Mucosa of descending colon (tissue), 3 donors: ENCODE measurements at places on chromosomes 2 and 18.

DNA sequence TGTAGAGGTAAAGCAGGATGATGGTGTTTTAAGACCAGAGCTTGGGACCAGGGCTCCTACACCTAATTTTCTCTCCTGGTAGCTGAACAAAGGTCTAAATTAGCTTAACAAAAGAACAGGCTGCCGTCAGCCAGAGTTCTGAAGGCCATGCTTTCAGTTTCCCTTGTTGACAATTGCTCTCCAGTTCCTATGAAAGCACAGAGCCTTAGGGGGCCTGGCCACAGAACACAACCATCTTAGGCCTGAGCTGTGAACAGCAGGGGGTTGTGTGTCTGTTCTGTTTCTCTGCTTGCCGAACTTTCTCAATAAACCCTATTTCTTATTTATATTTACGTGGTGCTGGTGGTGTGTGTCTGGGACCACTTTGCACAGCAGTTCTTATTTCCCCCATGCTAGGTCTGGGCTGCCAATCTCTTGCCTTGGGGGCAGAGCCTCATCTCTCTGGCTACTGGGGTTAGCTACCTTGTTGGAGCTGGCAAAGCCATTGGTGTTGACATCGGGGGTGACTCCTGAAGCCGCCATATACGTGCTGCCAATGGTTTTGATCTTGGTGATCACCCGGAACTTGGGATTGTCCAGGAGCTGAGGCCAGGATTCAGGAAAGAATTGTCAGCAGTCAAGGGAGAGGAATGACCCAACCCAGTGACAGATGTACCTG lies 29.0 kb downstream of the CENPO start:
- no peak for DNase-seq

DNA sequence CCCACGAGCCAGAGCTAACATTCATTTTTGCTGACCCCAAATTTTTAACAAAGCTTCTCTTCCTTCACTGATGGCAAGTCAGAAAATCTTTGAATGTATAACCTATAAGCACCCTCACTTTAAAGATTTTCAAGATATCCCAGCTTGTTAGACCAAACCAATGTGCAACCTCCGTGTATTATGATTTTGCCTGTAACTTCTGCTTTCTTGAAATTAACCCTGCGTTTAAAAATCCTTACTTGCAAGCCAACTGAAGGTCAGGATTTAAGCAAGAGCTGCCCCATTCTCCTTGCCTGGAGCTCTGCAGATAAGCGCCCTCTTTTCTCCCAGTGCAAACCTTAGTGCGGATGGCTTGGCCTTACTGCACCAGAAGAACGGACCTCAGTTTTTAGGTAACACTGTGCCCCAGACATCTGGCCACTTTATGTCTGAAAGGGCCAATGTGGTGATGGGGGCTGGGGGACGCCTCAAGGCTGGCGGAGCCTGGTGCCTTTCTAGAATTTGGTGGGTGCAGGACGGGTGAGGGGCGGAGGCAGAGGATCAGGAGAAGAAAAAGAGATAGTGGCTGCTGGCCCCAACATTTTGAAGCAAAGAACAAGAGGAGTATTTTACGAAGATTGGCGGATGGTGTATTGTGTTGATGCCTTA lies 805 bp upstream of the TNFRSF11A start:
- DNase-seq, result no peak

DNA sequence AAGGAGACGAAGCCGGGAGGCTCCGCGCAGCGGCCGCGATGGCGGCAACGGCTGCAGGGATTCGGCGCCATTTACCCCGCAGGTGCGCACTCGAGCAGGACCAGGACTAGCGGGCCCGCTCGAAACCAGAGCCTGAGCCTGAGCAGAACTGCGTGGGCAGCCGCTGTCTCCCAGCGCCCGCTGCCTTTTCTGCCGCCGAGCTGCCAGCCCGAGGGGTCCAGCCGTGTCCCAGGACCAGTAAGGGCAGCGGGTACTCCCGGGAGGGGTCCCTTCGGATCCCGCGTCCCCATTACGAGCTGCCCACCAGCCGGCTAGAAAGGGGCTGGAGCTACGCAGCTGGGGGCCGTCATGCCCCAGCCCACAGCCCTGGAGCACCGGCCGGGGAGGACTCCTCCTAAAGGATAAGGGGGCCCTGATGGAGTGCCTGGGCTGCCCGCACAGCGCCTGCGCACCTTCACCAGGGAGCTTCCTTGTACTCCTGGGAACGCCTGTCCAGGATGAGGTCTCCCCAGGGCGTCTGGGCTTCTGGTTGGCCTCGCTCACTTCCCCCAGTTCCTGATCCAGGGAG lies 9.9 kb downstream of the ALPP start:
- DNase-seq, result no peak

DNA sequence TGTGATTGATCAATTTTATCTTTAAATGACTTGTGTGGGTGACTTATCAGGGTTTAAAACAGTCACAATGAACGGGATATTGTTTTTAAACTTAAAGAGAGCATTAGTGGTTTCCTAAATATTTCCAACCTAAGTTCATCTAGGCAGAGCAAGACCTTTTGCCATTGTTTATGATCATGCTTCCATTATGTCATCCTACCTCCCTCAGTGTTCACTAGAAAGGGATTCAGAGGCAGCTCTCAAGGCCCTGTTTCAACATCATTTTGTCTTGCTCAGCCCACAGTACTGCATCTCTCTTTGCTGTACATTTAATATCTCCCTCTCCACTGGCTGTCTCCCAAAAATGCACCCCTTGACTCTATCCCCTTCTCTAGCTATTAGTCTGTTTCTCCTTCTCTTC lies 21.5 kb upstream of the PELI1 start:
- DNase-seq, result no peak

- peak; percentile 8 for DNase-seq
These were observed 787 bp downstream of the ERBB4 start for GRCh38 chr2:212537726-212538304.

GRCh38 chr18:55076643-55077218 lies 117.5 kb upstream of the CCDC68 start:
- no peak for DNase-seq

DNA sequence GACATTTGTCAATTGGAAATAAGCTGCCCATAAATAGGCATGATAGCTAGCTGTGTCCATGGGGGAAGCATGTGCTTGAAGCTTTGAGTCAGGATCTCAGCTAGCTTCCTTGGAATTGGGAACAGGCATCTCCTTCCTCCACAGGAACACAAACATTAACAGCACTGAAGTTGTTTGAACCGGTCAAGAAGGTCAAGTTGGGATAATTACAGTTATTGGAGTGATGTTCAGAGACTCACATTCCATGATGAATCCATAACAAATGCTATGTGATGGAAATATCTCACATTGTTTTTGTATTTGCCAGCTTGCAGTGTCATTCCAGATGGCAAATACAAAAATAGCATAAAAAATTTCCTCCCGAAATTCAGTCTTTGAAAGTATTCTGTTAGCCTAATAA lies 347.6 kb upstream of the SMIM21 start:
- DNase-seq, result no peak

GRCh38 chr2:70008290-70008689 lies 46.9 kb upstream of the ASPRV1 start:
- DNase-seq, result no peak

DNA sequence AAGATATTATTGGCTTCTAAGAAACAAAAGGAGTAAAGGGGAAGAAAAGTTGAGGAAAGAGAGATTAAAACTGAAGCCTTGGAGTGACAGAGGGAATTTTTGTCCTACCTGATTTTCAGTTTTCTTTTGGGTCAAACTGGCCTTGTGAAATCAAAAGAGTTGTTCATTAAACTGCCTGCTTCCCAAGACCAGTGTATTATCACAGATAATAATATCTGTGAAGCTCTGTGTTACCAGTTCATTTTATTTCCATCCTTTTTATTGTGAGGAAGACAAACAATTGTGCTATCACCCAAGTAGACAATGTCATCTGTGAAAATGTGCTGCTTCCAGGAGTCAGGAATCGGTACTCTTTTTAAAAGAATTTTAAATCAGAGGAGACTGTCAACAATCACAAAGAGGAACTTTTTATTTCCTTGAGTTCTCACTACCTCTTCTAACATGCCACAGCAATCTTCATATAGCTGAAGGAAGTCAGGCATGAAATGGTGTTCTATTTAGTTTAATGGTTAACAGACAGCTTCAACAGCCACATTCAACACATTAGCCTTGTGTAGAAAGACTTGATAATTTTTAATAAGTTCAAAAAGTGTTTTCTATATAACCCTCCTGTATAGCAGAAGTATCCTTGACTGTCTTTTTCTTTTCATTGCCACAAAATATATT lies 554.8 kb downstream of the PIK3C3 start:
- no peak for DNase-seq

DNA sequence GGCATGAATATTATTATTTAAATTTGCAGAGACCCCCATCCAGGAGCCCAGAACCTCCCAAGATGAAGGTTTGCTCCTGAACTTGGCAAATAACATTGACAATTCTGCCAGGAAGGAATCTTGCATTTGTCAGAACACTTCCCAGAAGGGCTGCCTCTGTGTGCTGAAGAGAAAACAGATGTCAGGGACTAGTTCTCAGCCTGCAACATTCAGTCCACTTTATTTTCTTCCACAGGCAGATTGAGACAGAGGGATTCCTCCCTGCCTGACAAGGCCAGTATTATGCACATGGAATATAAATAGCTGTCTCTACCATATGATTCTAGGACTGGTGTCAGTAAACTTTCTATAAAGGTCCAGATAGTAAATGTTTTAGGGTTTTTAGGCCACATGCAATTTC lies 171.5 kb upstream of the SIX2 start:
- no peak for DNase-seq

- no peak for DNase-seq
These were observed 14.3 kb upstream of the ST8SIA5 start for GRCh38 chr18:46771141-46771540.

DNA sequence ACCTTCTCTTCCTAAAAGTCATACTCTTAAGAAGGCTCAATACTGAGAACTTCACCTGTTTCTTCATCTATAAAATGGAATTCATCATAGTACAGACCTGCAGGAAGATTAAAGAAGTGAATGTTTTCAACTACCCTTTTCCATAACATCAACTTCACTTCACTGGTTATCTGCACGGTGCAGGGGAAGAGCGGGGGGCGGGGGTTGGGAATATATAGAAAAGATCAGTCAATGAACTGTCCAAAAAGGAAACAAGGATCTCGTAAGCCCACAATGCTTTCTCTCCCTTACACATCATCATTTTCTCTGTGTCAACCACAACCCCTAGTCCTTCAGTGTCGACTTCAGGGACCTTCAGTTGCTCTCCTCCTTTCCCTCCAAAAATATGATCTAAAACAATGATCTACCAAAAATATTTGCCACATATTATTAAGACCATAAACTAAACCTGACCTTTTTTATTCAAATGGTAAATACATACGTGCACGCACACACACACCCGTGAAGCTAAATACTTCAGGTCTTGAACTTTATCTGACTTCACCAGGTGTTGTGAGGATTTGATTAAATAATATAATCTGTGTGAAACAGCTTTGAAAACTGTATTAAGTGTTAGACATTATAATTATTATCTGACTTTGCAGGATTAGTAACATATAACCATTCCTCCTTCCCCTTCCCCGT lies 4.9 kb downstream of the MBOAT2 start:
- no peak for DNase-seq

DNA sequence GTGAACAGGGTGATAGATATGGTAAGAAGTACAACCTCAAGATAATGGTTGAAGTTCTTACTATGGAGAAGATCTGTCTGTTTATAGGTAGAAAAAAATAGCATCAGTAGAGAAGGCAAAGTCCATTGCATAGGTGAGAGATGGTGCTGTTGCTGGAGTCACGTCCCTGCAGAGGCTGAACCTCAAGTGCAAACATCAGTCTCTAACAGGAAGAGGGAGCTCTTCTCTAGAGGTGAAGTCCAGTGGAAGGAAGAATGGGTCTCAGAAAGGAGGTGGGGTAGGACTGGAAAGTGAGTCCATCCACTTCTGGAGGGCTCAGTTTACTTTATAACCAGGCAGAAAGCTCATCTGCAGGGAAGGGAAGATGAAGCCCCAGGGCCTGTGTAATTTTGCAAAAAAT lies 337.7 kb downstream of the MEIS1 start:
- no peak for DNase-seq

DNA sequence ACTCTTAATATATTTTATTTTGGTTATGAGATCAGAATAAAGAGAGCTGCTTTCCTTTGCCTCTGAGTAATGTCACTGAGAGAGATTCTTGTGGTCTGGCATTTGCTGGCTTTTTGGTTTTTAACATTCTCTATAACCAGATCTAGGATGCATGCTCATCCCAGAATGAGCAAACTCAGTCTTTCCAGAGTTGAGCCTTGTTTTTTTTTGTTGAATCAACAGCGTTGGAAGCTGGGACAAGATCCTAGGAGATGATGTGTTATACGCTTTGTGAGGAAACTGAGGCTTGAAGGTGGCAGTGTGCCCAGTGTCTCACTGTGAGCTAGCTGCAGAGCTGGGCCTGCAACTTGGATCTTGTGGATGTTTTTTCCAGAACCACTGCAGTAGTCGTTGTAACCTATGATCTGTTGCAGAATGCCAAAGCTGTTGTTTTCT lies 19.5 kb downstream of the MYO1B start:
- no peak for DNase-seq

DNA sequence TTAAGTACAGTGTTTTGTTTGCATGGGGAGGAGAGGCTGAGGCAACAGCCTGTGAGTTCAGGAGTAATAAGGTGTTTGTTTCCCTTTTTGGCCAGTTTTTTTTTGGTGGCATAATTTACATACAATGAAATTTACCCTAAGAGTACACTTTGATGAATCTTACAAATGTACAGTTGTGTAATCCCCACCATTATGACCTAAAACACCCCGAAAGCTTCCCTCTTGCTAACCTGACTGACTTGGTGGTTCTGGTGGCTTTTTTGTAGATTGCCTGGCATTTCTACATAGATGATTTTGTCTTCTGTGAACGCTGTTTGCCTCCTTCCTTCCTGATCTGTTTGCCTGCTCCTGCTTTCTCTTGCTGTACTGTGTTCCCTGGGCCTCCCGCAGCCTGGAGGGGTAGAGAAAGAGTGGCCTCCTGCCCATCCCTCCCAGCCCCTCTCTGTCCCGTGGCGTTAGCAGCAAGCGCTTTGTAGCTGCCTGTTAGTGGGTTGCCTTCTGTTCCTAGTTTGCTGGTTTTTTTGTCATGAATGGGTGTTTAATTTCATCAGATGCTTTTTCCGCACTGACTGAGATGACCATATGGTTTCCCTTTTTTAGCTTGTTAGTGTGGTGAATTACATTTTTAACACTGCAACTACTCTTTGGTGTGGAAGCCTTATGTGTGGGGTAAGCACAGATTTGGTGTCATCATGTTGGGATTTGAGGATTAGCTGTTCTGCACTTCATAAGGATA lies 32.1 kb downstream of the ASAP2 start:
- no peak for DNase-seq

DNA sequence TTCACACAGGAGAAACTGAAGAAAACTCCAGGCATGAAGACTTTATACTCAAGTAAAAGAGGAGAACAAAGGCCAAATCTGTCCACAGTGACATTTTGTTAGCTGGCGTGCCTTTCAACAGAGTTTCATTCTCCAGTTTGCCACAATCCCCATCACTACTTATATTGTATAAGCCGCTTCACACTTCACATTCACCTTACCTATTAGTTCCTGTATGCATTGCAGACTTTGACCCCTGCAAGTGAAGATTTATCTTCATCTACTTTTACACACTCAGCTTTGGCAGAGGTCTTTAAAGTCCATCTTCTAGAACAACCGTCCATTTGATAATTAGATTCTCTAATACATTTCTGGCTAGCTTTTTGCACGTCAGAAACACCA lies 56.8 kb upstream of the TANK start:
- DNase-seq, result no peak
